ENCODE measurements at places on chromosomes 1 and 21.

DNA sequence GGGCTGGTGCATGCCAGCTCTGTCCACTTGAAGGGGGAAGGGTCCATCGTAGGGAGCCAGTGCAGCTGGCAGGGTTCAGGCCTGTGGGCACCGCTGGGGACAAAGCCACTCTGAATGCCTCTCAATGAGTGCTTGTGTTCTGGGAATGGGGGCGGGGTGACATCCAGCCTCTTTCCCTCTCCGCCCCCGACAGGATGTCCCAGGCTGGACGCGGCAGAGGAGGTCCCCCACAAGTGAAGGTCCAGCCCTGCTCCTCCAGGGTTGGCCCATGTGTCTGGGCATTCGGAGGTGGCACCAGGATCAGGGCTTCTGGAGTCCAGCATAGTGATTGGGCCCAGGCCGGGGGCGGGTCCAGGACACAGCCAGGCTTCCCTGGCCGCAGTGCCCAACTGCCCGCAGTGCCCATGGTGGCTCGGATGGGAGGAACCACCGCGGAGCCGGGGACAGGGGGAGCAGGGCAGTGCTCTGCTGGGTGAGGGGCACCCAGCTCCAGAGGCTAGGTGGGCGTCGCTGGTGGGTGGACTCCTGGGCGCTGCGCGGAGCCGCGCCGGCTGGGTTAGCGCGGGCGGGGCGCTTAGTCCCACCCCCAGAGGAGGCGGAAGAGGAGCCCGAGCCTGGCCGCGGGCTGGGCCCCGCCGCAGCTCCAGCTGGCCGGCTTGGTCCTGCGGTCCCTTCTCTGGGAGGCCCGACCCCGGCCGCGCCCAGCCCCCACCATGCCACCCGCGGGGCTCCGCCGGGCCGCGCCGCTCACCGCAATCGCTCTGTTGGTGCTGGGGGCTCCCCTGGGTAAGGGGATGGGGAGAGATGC lies at the start of gene SHISA4:
TSS of gene SHISA4 (plus strand) at position 617 of the 808 bp plus-strand sequence. CDS start at position 714, 97 bp downstream.
- no peak for DNase-seq

- DNase-seq: no peak
These were observed 15.0 kb upstream of the PWP2 start for GRCh38 chr21:44092211-44092610.

GRCh38 chr1:65959896-65960567 lies 167.3 kb downstream of the PDE4B start:
- no peak for DNase-seq

DNA sequence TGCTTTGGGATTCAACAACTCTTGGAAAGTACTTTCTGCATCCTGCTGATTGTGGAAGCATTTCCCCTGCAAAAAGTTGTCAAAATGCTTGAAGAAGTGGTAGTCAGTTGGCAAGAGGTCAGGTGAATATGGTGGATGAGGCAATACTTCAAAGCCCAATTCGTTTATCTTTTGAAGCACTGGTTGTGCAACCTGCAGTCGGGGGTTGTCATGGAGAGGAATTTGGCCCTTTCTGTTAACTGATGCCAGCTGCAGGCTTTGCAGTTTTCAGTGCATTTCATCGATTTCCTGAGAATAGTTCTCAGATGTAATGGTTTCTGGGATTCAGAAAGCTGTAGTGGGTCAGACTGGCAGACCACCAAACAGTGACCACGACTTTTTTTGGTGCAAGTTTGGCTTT lies 47.6 kb upstream of the GJA5 start:
- no peak for DNase-seq

DNA sequence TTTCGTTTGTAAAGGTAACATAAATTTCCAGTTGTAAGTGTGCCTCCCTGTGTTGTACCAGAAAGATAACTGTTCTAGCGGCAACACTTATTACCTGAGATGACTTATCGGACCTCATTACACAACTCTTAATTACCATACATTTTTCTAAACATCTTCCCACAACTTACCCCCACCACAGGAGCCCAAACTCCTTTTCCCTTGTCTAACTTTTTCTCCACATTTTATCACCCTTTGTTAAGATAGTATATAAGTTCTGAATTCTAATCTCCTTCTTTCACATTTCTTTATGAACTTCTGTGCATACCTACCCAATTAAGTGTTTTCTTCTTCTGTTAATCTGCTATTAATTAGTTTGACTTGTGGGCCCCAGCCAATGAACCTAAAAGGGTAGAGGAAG lies 143.7 kb upstream of the CAMK1G start:
- DNase-seq: no peak

DNA sequence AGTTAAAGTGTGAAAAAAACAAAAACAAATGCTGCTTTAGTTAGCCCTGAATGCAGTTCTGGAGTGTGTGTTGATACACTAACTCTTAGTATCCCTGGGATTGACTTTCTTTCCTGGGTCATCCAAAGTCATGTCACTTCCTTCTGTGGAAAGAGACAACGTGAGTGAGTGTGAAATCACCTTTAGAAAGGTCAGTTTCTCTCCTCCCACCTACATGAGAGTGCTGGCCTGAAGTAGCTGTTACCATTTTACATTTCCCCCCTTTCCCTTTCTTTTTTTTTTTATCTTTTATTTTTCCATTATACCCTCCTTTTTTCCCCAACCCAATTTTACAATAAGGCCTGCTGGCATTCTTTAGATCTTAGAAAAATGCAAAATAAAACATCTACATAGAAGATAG lies 55.2 kb downstream of the CENPF start:
- DNase-seq: no peak

DNA sequence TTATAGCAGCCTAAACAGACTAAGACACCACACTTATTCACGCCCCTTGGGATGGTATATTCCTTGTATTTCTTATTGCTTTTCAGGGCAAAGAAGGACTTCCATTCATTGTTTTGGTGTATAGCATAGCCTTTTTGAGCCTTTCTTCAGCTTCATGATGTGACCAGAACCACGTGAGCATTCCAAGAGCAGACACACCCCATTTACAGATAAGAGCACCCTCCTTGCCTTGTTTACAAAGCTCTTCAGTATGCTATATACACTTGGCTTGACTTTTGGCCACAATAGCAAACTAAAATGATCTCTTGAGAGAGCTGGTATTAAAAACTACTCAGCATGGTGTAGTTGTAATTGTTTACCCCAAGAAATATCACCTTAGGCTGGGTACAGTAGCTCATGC lies 78.7 kb downstream of the PIK3R3 start:
- DNase-seq: peak; percentile 61

- DNase-seq: no peak
These were observed 143.3 kb downstream of the CTH start for GRCh38 chr1:70554341-70554740.

GRCh38 chr1:66300972-66301451 lies 232.9 kb upstream of the SGIP1 start:
- DNase-seq: peak; percentile 66

GRCh38 chr21:32308696-32309095 lies 10.0 kb downstream of the MRAP start:
- DNase-seq: no peak

- no peak for DNase-seq
These were observed 247.6 kb downstream of the TM2D1 start for GRCh38 chr1:61477301-61477700.

DNA sequence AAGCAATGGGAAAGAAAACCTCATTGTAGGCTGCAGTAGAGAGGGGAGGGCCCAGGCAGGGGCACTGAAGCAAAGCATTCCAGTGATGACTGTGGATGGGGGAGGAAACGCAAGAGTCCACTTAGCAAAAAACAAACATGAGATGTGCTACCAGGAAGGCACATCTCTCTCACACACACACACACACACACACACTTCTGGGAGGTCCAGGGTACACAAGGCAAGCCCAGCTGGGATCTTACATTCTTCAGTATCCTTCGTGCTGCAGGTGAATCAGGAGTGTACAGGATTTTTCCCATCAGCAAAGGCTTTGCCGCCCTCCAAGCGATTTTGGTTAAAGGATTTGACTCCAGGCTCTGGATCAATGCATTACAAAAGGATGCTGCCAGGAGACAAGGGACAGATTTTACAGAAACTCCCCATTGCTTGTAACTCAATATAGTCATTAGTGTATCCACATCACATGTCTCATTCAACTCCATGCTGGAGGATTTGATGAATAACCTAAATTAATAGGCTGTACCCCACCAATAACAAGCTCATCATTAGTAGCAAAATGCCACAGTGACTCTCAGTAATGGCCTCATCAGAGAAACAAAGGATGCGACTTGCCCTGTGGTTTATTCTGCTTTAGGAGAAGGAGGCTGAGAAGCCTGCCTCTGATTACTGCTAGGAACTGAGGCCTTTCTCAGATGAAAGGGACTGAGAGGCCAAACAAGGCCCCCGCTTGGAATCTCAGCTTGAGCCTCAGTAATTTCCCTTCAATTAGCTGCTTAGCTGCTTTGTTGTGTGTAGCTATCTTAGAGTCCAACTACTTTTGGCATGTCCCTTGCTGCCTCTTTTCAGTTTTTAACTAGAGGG lies 41.6 kb downstream of the ABCA4 start:
- no peak for DNase-seq

DNA sequence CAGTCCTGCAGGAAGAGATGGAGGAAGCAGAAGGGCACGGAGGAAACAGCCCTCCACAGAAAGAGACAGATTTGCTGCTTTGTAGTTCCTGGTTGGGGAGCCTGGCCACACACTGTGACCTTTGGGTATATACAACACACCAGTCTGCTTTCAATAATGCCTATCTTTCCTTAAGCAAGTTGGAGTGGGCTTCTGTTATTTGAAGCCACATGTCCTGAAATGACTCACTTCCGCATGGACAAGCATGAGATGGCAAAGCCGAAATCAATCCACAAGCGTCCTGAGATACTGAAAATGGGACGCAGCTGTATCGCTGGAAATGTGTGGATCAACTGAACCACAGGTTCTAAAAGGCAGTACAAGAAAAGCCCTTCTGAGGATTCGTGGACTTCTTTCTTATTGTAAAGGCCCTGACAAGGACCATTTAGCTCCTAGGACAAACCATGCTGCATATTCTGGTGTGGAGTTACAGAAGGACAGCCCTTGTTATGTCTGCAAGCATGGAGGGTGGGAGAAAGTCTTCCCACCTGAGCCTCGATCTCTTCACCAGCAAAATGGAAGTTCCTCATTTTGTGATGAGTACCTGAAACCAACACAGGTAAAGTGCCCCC lies 22.7 kb upstream of the FHAD1 start:
- no peak for DNase-seq

GRCh38 chr1:199460933-199461332 lies 566.6 kb upstream of the NR5A2 start:
- no peak for DNase-seq

DNA sequence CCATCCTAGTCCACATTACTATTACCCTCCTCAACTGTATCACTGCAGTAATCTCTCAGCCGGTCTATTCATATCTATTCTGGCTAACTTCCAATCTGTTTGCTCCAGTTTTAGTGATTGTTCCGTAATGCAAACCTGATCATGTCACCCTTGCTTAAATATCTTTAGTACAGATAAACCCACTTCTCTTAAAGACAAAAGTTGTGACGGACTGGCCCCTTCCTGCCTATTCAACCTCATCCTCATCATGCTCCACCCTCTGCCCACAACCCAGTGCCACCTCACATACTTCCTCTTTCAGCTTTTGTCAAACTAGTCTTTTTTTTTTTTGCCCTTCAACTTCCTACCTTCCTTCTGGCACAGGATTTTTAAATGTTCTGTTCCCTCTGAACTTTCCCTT lies 2.8 kb upstream of the C1orf162 start:
- DNase-seq: no peak

DNA sequence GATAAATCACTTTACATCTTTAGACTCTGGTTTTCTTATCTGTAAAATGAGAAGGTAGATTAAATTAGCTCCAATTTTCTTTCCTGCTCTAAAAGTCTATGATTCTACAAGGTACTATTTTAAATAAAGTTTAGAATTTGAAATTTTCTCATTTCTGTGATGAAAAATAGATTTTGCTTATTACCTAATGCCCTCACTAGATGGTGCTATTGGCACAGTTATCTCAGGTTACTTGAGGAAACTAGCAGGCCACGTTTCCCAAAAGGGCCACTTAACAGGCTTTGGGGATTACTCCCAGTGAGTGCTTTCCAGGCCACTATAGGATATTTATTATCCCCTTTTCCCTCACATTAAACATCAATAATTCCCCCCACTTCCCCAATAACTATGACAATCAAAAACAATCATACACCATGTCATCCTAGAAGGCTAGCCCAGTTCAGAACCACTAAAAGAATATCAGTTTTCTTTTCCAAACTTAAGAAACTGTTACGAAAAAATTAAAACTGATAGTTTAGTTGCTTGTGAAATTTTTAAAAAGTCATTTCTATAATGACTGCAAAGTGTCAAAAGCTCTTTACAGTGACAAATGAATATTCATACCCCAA lies 30.6 kb downstream of the OMA1 start:
- peak; percentile 75 for DNase-seq

DNA sequence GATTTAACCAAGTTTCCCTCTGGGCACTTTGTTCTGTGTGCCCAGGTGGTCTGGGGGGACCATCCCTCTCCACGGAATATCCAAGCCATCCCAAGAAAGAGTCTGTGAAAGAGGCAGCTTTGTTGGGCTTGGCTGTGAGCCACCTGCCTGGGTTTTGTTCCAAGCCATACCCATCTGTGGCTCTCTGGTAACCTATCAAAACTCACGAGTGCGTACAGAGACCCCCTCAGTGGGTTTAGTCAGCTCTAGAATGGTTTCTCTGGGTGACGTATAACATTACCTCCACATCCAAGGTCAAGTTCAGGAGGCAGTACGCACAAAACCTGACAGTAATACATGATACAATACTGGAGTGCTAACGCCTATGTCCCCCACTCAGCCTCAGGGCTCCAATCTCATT lies 54.2 kb downstream of the DNTTIP2 start:
- DNase-seq: no peak

GRCh38 chr1:241819340-241819866 lies 28.6 kb upstream of the EXO1 start:
- no peak for DNase-seq

DNA sequence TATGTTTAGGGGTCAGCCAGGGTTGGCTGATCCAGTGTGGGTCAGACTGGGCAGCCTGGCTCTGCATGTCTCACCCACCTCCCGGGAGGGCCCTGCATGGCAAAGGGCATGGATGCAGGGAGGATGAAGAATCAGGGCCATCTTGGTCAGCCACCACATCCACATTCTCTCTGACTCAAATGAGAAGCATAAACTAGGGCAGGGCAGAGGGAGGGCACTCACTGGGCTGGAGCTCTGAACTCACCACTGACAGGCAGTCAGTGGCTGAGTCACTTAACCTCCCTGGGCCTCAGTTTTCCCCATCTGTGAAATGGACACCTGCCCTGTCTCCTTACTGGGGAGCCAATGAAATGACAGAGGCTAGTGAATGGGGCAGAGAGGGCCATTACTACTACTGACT lies 4.3 kb upstream of the CELA2A start:
- no peak for DNase-seq

GRCh38 chr1:93813076-93813475 lies 65.9 kb downstream of the DNTTIP2 start:
- no peak for DNase-seq

Data from erythroblast (primary cell).